HTR-8/SVneo (cell line): ENCODE measurements at places on chromosomes 3 and 15.

- peak; percentile 14 for DNase-seq
Measured at GRCh38 chr15:29364426-29365078, 94.9 kb upstream of the NSMCE3 start.

DNA sequence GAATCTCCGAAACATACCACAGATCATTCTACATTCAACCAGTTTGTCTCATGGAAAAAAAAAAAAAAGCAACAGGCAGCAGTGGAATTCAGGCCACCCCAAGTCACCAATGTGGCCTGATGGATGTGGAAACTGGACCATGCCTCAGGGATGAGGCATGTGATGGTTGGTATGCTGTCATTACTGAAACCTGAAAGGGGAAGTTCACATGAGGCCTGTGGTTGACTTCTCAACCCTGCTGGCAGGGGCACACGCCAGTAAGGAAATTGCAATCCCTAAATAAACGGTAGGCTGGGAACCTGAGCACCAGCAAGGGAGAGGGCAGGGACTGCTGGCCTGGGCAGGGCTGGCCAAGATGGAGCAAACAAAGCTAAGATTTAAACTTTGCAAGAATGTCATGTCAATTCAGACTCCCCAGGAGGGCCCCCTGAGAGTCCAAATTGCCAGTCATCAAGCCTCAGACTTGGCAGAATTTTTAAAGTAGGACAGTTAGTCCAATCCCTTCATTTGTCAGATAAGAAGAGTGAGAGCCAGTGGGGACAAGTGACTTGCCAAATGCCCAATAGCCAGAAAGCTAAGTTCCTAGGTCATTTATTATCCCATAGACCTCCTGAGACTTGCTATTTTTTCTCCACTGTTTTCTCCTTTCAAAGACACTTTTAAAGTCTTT lies 310.4 kb downstream of the ERC2 start:
- DNase-seq, result no peak

GRCh38 chr3:29538610-29538958 lies 257.7 kb downstream of the RBMS3 start:
- no peak for DNase-seq

- no peak for DNase-seq
Measured at GRCh38 chr3:140719841-140720614, 42.2 kb downstream of the TRIM42 start.

GRCh38 chr3:194323785-194324735 lies 27.1 kb downstream of the CPN2 start:
- DNase-seq, result peak; percentile 90

DNA sequence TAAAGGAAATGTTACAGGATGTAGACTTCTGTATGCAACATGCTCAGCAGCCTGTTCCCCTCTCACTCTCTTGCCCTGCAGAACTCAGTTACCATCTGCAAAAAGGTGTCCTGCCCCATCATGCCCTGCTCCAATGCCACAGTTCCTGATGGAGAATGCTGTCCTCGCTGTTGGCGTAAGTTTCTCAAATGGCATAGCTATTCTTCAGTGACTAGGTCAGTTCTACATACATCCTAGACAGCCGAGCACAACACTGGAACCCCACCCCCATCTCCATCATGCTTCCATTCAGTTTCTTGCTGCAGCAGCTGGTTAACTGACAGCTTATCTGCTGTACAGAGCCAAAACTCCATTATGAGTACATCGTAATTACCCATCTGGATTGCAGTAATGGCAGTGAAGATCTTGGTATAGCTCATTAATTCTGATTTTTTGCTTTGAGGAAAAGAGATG lies 4.5 kb downstream of the THBS1 start:
- no peak for DNase-seq

GRCh38 chr3:75506603-75507002 lies 157.5 kb upstream of the FRG2C start:
- DNase-seq, result no peak

GRCh38 chr3:59522550-59522949 lies 472.7 kb upstream of the CFAP20DC start:
- no peak for DNase-seq

- DNase-seq, result peak; percentile 56
Measured at GRCh38 chr15:25438601-25439368, at the start of gene UBE3A. UBE3A (minus strand) TSS chr15:25439024; CDS start chr15:25409107, 29,917 bp downstream.

DNA sequence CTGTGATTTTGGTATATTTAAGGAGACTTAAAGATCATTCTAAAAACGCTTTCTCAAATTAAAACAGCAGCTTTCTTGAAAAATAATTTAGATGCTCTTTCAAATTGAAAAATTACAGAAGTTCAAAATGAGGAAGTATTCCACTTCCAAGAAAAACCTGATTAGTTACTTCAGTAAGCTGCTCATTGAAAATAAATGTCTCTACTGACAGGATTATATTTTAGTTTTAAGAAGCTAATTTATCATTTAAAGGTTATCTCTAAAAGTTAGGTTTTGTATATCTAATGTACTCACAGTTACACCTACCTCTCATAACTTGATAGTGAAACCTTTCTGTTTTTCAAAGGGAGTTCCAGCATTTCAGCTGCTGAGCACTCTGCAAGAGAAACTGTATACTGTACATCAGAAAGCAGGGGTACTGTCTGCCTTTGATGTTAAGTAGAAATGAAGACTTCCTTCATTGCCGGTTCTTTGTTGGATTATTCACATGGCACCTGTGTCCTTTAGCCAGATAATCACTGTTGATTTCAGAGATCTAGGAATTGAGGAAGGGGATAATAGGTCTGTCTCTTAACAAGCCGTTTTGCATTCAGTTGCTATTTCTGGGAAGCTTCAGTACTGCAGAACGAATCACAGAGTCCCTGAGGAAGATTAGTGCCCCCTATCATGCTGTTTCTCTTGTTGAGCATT lies 161.6 kb downstream of the TCF12 start:
- no peak for DNase-seq

- no peak for DNase-seq
Measured at GRCh38 chr3:114941626-114942309, 205.3 kb downstream of the ZBTB20 start.

DNA sequence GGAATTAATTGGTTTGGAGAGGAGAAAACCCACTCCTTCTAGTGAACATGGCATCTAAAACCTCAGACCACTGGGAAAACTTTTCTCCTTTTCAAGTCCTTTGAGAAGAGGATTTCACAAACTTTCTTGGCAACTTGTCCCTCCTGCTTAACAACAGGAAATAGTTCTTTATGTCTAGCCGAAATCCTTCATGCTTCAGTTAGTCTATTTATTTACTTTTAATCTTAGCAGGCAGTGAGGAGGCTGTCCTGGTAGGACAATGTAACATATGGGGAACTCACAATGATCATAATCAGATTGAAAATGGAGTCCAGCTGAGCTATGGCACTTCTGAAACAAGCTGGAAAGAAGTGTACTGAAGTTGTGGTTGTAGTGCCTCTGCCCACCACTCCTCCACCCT lies 50.6 kb downstream of the KY start:
- no peak for DNase-seq

DNA sequence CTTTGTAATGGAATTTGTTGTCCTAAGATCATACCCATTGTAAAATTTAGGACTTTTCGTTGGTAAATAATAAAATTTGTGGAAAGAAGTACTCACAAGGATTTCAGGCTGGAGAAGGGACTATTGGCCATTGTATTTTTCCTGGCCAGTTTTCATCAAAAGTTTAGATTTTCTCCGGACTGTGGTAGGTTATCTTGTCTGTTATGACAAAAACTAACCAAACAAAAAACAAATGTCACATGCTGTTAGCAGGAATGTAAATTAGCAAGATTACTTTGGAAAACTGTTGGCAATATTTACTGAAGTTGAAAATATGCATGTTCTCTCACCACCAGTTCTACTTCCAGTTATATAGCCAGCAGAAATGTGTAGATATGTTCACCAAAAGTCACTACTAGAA lies 27.8 kb downstream of the PDE8A start:
- no peak for DNase-seq

DNA sequence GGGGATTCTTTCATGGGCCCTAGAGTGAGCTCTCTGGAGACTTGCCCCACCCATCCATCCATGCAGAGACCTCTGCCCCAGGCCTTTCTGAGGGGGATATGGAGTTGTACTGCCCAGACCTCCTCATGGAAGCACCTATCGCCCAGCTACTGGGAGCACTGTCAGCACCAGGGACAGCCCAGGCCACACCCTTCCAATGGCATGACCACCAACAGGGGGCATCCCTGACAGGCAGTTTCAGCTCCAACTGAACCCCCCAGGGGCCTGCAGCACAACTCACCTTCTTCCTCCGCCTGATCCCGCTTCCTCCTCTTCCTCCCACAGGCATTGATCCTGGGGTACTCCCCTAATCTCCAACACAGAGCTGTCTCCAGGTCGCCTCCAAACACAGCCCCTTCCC lies 21.8 kb downstream of the MRPS11 start:
- DNase-seq, result no peak

- no peak for DNase-seq
Measured at GRCh38 chr3:24060055-24060454, 115.0 kb downstream of the NR1D2 start.

- no peak for DNase-seq
Measured at GRCh38 chr3:89908711-89909213, 801.3 kb downstream of the EPHA3 start.

- DNase-seq, result no peak
Measured at GRCh38 chr3:132961991-132962390, 76.2 kb upstream of the TMEM108 start.

GRCh38 chr3:61903931-61904657 lies 342.7 kb downstream of the PTPRG start:
- no peak for DNase-seq

DNA sequence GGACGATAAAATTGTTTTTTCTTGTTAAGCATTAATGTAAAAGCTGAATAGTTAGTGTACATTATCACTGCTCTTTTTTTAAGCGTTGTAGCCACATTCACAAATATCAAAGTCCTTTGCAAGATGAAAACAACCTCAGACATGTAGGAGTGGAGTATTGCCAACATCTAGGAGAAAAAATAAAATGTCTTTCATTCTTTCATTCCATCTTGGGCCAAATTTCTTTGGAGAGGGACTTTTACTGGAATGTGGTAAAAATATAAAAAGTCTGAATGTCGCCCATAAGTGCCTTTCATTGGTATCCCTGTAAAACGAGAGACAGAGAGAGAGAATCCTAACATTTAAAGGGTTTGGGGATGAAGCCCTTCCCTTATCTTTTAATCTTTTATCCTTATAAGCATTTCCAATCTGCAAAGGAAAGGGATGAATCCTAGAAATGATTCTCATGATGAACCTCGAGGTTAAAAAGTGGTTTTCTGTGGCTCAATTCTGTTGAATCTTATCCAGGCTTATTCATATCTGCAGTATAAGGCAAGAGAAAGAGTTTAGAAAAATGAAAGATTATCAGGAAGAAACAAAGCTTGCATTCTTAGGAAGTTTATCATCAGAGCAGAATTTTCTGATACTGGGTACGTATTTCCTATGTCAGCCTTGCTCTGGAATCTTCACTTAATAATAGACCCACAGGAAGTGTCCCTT lies 1031.7 kb downstream of the MCTP2 start:
- DNase-seq, result no peak

GRCh38 chr3:76438971-76439370 lies 600.9 kb upstream of the ROBO2 start:
- DNase-seq, result no peak

DNA sequence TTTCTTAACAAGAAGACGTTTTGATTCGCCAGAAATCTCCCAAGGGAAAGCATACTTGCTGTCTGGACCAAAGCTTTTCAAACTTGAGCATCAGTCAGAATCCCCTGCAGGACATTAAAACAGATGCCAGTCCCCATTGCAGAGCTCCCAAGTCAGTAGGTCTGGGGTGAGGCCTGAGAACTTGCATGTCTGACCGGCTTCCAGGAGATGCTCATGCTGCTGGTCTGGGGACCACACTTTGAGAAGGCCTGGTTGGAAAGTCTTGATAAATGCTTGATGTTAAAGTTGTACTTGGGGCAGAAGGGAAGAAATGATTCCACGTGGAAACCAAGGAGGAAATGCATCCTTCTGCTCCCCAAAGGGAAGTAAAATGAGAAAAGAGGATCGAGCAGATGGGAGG lies 24.3 kb upstream of the CAV3 start:
- no peak for DNase-seq

- no peak for DNase-seq
Measured at GRCh38 chr15:78339559-78339958, 594 bp upstream of the CRABP1 start.

GRCh38 chr15:71107501-71107815 lies 7.8 kb upstream of the THSD4 start:
- no peak for DNase-seq

- DNase-seq, result no peak
Measured at GRCh38 chr15:83700082-83700481, 46.2 kb downstream of the ADAMTSL3 start.

- no peak for DNase-seq
Measured at GRCh38 chr15:53209396-53210042, 419.4 kb upstream of the ONECUT1 start.

- no peak for DNase-seq
Measured at GRCh38 chr15:94212291-94212690, 19.1 kb upstream of the MCTP2 start.

DNA sequence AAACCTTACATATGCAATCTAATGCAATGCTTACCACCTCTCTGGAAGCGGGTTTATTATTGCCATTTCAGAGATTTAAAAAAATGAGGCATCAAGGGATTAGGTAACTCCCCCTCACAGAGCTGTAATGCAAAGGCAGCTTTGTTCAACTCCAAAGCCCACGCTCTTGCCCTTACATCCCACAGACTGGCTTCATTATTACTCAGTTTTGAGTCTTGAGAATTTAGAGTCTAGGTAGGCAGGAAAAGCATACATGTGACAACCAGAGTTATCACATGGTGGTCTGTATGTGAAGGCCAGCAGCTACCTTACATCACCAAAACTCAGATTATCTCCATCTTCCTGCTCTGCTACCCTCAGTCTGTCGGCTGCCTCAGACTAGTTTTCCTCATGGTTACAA lies 326.9 kb downstream of the UACA start:
- no peak for DNase-seq

- DNase-seq, result no peak
Measured at GRCh38 chr15:86568378-86568777, 488.7 kb downstream of the AGBL1 start.

GRCh38 chr3:147614210-147614609 lies 205.0 kb downstream of the ZIC1 start:
- no peak for DNase-seq

GRCh38 chr3:124700880-124701684 lies 29.2 kb upstream of the UMPS start:
- DNase-seq, result no peak

- no peak for DNase-seq
Measured at GRCh38 chr15:84962955-84963354, 18.7 kb upstream of the PDE8A start.

- DNase-seq, result peak; percentile 81
Measured at GRCh38 chr15:65054333-65055200, 9.4 kb downstream of the SLC51B start.
